Thoracic aorta endothelial cell (primary cell): ENCODE measurements at places on chromosomes 5 and 9. TPM values are rescaled to one million over a fixed set of nuclear protein-coding genes. Genes with fewer than 3 reads are reported as not detected.

Gene CAMLG
- total RNA-seq: 31.9 and 33.6 TPM in 2 replicates

Gene ZNF354C
- total RNA-seq: 8.4 and 9.8 TPM in 2 replicates

Gene TRAF1
- 1.1 and 1.3 TPM in 2 replicates for total RNA-seq

Gene PPP1R2B
- under 0.01 and 0.07 TPM in 2 replicates for total RNA-seq

Gene SPINK6
- not detected in 2 replicates for total RNA-seq

Gene PCDHA7
- 0.07 and 0.40 TPM in 2 replicates for total RNA-seq

Gene AK8
- 0.13 TPM in 1 of 2 replicates, not detected in the other for total RNA-seq

Gene GLRA1
- total RNA-seq: not detected in 2 replicates

Gene ANKRD34B
- not detected in 2 replicates for total RNA-seq

Gene PLEKHG4B
- total RNA-seq: under 0.01 TPM in 2 replicates

Gene ADCY2
- not detected in 2 replicates for total RNA-seq

Gene C9
- total RNA-seq: 0.07 and 0.13 TPM in 2 replicates

Gene FBN2
- 7.7 and 208 TPM in 2 replicates for total RNA-seq

Gene QSOX2
- 14.4 and 23.5 TPM in 2 replicates for total RNA-seq

Gene AIF1L
- total RNA-seq: 41.5 and 49.5 TPM in 2 replicates

Gene PPP1R26
- total RNA-seq: 9.8 and 16.5 TPM in 2 replicates

Gene RLN1
- not detected in 2 replicates for total RNA-seq

Gene PSD2
- total RNA-seq: not detected in 2 replicates

Gene KCNIP1
- total RNA-seq: not detected in 2 replicates
